ENCODE measurements at places on chromosomes 7 and 10.

DNA sequence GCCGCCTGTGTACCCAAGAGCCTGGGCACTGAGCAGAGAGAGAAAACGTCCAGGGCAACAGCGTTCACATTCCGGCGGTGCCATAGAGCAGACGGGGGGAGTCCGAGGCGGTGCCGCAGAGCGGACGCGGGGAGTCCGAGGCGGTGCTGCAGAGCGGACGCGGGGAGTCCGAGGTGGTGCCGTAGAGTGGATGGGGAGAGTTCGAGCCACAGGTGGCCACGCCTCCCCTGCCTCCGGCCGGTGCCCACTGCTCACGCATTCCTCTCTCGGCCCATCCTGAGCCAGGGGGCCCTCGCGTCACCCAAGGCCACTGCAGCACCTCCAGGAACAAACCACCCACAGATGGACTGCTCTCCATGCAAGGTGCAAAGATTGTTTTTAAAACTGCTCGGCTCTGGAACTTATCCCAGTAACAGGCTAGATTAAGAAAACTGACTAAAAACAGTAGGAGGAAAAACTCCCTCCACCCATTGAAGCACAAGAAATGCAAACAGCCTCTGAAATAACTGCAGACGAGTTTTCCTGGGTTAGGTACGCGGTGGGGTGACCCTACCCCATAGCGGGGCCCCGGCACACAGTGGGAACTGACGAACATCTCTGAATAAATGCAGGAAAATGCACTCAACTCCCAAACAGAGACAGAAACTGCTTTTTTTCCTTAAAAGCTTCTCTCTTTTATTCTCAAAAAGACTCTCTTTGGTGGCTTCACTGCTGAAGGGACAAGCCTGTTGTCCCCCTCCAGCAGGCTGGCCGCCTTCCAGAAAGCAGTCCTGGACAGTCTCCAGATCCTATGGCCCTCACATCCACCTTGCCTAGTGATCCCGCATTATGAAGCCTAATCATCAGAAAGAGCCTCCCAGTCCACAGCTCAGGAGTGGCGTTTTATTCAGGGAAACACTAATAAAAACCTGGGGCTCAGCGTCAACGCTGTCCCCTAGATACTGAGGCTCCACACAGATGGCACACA, 55.9 kb downstream of the DIP2C start:
- DNase-seq: no peak

DNA sequence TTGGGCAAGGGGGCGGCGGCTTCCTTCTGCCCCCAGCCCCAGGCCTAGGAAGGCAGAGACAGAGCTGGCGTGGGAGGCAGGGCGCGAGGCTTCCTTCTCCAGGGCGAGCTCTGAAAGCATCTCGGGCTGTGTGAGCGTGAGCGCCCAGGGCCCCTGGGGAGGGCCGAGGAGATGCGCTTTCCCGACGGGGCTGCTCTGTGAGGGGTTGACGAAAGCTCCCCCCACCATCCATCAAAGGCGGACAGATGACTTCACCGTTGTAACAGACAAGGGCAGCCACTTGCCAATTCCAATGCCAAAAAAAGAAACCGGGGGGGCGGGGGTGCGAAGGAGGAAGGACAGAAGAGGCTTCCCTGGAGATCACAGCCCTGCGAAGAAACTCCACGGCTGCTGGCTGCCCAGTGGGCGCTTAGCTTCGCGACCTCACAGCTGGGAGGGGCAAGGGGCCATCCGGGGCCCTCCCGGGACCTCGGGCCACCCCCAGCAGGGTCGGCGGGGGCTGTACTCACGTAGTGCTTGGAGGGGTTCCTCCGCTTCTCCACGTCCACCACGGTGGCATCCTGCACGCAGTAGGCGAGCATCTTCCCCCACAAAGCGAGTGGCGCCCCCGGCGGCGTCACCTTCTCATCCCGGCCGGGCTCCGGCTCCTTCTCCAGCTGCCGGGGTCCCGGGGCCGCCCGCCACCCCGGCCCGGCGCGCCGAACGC, 537 bp downstream of the SH3PXD2A start:
- no peak for DNase-seq

- DNase-seq: no peak
These were observed 30.4 kb downstream of the LEP start for GRCh38 chr7:128271471-128271941.

DNA sequence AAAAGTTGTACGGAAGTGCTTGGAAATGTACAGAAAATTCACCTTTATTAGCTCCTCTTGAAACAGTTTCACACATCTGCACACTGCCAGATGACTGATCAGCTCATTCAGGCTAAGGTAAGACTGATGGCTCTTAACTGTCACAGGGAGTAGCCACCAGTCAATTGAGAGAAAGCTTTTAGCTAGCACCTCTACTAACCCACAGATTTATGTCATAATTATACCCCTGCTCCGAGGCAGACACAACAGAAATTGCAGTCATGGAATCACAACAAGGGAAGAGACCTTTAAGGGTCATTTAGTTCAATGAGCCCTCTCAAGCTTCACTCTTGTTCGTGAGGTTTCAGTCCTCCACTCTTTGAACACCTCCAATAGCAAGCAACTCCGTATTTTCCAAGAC, 235.4 kb downstream of the TRIL start:
- DNase-seq: no peak

GRCh38 chr7:28005075-28005846, 175.3 kb downstream of the JAZF1 start:
- peak; percentile 70 for DNase-seq

GRCh38 chr7:28983396-28984190, 25.5 kb upstream of the TRIL start:
- DNase-seq: no peak
